ENCODE measurements at places on chromosomes 7 and 10. TPM values are rescaled to one million over a fixed set of nuclear protein-coding genes. Genes with fewer than 3 reads are reported as not detected.
A peak's percentile ranks its signal among the peaks of the same experiment; 100 is the strongest.

DNA sequence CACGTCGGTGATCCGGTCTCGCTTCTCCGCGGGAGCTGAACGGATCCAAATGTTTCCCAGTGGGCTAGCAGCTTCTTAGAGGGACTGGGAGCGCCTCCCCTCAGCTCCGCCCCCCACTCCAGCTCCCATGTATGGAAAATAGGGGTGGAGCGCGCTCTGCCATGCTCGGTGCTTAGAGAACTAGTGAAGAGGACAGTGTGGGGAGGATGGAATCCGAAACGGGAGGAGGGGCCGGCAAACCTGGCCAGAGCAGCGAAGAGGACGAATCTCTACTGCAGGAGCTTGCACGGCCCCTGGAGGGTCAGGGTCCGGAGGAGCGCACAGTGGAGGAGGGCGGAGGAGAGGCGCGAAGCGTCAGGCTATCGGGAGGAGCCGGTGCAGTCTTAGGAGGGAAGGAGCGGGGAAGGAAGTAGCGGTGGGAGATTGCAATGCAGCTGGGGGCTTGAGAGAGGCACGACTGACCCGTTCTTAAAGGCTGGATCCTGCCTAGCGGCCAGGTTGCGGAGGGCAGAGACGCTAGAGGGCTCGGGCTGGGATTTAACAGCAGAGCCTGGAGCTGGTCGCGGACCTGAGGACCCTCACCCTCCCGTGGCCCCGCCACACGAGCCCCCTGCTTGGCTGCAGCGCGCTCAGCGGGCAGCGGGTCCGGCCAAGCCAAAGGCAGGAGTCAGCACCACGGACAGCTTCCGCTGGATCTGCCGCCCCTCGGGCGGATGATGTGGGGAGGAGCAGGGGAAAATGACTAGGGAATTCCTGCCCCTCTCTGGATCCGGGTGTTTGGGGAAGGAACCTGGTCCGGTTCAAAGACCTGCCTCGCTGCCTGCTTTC is at the start of gene PRLHR:
TSS of gene PRLHR (minus strand) at position 51 of the 828 bp plus-strand sequence. CDS start 404 bp downstream, outside the sequence.
- no peak for DNase-seq

DNA sequence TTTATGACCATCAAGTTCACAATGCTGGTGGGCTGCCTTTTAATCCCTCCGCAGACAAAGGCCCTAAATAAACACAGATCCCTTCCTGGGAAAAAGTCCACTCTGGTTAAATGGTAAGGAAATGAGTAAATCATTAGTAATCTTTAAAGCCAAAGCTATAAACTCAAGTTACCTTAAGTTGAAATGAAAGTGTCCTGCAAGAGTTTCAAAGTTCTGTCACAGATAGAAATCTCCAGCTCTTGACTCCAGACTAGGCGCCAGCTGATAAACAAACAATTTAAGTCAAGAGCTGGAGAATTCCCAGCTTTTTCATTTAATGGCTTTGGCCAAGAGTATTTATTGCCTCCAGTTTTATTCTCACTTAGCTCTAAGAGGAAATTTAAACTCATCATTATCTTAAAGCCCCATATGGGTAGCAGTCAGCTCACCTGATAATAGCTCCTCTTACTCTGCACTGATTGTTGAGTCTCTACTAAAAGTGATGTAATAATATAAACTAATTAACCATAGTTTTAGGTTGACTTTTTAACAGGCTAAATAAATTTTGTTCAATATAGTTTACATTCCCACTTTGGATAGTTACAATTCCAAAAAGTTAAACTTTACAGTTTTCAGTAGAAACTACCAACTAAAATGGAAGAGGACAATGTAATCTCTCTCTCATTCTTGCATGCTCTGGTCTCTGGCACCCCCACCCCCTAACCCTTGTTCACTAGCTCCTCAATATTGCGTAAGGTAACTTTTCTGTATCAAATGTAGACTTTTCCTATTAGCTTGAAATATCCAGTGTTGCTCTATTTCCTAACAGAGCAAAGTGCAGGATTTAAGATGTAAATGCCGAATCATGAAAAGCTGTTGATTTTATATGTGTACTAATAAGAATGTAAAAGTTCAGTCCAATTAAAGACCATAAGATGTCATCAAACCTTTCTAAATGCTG is 56.1 kb downstream of the HIBADH start:
- DNase-seq: no peak

- no peak for DNase-seq
Measured at GRCh38 chr7:80082213-80082612, 52.4 kb upstream of the GNAI1 start.

DNA sequence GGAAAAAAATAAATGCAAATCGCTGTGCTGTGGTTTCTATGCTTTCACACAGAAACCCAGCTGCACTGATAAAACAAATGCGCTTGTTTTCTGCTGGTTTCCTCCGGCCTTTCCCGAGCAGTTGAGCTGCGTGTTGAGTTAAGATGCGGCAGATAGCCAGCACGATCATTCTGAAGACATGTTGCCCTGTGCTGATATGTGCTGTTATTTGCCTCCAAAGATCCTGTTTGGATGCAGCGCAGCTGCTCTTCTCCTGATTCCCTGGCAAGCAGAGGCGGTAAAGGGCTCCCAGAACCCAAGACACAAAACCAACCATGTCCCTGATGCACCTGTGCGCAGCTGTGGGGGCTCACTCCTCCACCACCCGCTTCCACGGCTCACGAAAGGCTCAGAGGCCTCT is 225.4 kb downstream of the PAXIP1 start:
- DNase-seq: no peak

DNA sequence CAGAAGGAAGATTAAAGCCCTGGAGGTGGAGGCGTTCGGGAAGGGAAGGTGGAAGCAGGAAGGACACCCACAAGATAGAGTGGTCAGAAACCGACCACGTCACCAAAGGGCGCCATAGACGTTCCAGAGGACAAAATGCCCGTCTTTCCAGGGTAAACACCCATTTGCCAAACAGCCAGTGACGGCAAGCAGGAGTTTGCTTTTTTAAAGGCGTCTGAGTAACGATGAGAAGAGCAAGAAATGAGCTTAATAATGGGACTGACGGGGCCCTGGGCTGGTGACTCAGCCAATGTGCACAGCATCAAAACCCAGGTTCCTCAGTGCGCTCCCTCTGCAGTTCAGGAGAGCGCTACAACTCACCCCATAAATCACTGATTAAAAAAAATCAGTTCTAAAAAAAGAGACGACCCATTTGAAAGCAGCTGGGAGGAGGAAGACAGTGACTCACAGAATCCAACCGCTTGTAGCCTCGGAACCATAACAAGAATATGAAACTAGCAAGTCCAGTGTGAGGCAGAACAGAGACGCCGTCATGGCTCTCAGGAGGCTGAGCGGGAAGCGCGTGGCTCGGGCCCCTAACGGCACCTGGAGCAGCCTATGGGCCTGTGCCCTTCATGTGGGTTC is 5.9 kb downstream of the DIP2C start:
- peak; percentile 89 for DNase-seq

DNA sequence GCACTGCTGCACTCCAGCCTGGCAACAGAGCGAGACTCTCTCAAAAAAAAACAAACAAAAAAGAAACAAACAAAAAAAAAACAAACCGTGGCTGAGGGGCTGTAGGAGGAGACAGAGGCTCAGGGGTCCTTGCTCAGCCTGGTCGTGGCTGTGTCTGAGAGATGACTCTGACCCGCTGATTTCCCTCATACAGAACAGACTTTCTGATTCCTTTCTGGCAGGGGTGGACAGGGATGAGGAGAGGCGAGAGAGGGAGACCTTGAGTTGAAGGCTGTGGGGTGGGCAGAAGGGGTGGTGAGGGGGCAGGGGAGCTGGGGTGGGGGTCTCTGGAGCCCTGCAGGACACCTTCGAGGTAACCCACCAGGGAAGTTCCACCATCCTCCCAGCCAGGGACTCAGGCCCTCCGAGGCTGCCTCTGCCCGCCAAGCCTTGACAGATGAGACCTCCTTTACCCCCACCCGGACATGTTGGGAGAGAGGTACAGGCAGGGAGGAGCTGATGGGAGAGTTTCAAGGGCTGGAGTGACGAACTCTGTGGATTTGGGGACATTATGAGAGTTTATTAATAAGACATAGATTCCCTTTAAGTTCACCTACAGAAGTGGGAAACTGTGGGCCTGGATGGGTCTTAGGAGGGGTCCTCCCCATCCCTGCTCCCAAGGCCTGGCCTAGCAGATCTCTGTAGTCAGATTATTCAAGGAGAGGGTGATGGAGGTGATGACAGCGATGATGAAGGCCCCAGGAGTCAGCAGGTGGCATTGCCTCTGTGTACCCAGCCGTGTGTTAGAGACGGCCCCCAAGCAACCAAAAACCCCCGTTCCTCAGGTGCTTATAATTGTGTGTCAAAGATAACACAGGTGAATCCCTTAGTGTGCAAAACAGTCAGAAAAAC is 2.0 kb downstream of the MUC12 start:
- DNase-seq: no peak

GRCh38 chr7:106358103-106358663 is 73.4 kb upstream of the NAMPT start:
- no peak for DNase-seq

DNA sequence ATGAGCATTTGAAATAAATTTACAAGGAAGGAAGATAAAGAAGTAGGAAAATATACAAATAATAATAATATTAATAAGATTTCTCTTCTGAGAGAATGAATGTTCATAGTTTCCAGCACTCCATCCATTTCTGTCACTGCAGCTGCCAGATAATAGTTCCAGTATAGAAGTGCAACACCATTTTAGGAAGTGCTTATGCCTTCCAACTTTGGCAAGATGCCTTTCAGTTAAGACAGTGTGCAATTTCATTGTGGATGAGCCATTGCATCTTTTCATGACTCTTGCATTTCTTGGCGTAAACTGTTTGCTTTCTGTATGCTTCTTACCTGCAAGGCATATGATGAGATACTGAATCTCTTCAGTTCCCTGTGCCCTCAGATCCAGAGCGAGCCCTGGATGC is 185.0 kb downstream of the PDE1C start:
- DNase-seq: no peak

GRCh38 chr10:108051218-108051617 is 886.7 kb upstream of the SORCS1 start:
- no peak for DNase-seq

GRCh38 chr7:46259947-46260346 is 338.9 kb upstream of the IGFBP3 start:
- DNase-seq: no peak

- DNase-seq: no peak
Measured at GRCh38 chr7:47666164-47666862, 84.4 kb upstream of the TNS3 start.

GRCh38 chr10:6694447-6695140 is 114.5 kb upstream of the PRKCQ start:
- no peak for DNase-seq

- DNase-seq: no peak
Measured at GRCh38 chr10:62082729-62083411, 181.4 kb downstream of the ARID5B start.

DNA sequence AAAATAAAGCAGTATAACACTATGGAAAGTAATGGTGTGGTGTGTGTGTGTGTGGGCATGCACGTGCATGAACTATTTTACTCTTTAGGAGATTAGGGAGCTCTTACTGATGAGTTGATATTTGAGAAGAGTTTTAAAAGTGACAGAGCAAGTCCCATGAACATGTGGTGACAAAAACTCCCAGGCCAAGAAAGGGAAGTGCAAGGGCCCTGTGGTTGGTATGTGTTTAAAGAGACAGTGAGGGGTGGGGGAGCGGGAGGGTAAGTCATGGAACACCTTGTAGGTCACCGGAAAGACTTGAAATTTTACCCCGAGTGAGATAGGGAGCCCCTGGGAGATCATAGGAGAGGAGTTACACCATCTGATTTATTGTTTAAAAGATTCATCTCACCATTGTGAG is 63.3 kb downstream of the AKR1B1 start:
- no peak for DNase-seq

DNA sequence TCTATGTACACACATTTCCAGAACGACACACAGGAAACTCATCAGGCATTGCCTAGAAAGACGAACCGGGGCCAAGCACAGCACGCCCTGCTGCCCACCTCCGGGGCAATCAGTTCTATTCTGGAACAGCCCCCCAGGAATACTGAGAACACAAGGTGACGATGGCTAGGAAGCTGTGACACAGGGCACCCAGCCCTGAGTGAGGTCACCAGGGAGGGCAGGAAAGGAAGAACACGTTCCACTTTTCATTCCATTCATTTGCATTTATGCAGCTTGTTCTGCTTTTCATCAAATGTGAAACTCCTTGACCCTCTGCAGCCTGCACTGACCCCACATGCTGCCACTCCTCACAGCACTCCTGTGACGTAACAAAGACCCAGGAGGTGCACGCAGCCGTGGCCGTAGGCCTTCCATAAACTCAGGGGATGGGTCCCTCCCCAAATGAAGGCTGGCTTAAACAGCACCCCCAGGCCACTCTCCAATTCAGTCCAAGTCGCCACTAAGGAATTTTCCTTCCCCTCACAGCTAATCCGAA is 28.9 kb downstream of the MAD1L1 start:
- DNase-seq: no peak

DNA sequence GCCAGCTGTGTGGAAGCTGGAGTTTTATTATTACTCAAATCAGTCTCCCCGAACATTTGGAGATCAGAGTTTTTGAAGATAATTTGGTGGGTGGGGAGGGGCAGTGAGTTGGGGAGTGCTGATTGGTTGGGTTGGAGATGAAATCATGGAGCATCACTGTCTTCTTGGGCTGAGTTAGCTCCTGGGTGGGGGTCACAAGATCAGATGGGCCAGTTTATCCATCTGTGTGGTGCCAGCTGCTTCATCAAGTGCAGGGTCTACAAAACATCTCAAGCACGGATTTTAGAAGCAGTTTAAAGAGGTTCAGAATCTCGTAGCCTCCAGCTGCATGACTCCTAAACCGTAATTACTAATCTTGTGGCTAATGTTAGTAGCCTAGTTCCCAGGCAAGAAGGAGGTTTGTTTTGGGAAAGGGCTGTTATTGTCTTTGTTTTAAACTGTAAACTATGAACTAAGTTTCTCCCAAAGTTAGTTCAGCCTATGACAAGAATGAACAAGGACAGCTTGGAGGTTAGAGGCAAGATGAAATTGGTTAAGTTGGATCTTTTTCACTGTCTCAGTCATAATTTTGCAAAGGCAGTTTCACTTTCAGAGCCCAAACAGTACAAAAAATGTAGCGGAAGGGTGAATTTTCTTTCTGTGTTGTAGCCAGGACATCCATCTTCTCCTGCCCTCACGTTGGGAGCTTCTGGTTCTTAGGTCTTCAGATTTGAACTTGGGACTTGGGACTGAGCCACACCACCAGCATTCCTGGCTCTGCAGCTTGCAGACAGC is 43.1 kb downstream of the KLF6 start:
- DNase-seq: peak; percentile 41

Gene CHST15
- total RNA-seq: 20.4 TPM

Gene SPRN
- not detected for total RNA-seq

Gene ENKUR
- not detected for total RNA-seq

Gene SFRP5
- total RNA-seq: not detected

Gene ARMH3
- 4.5 TPM for total RNA-seq

Gene SPDYE6
- not detected for total RNA-seq

Gene EPO
- not detected for total RNA-seq

Gene ZPBP
- not detected for total RNA-seq
